ENCODE measurements at places on chromosomes 16 and 17. TPM values are rescaled to one million over a fixed set of nuclear protein-coding genes. Genes with fewer than 3 reads are reported as not detected.

ATP6V0A1 gene
- total RNA-seq: 43.9 TPM

MT1F gene
- 9.4 TPM for total RNA-seq

CCDC40 gene
- 4.8 TPM for total RNA-seq

OTOP2 gene
- not detected for total RNA-seq

ZMYND15 gene
- 1.4 TPM for total RNA-seq

- no peak for DNase-seq
Measured at GRCh38 chr17:6470751-6471521, 26.7 kb downstream of the PIMREG start.

- no peak for DNase-seq
Measured at GRCh38 chr17:57338257-57338914, 82.1 kb downstream of the MSI2 start.

DNA sequence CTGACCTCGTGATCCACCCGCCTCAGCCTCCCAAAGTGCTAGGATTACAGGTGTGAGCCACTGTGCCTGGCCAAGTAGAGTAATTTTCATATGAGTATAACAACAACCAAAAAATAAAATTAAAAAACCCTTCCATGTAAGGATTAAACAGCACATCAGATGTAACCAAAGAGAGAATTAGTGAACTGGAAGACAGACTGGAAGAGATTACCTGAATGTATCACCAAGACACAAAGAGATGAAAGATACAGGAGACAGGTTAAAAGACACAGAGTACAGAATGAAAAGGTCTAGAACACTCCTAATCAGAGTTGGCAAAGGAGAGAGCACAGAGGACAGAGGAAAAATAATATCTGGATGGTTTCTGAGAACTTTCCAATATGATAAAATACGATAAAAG, 1.8 kb upstream of the TNK1 start:
- no peak for DNase-seq

DNA sequence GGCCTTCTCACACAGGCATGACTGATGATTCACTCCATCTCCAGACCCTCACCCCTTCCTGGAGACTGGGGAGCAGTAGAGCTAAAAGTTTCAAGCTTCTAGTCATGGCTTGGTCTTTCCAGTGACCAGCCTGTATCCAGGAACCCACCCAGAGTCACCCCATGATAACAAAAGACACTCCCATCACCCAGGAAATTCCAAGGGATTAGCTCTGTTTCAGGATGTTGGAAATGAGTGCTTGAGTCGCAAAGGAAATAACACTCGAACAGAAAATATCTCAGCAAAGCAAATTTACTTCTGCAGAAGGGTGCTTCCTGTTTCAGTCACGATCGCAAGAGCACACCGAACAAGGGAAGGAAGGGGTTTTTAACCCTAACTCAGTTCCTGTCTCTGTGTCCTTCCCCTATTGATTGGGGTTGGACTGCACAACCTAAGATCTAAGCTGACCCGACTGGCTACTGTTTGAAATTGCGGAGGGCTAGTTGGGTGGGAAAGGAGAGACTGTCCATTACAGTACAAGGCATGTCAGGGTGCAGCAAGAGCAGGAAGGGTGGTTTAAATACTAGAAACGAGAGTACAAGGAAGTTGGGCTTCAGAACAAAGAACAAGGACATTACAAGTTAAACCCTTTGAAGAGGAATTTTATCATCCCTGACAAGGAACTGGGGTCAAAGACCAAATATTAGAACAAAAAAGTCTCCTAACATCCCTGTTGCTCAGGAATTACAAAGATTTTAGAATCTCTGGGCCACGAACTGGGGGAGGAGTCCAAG, 224.4 kb upstream of the CACNG5 start:
- DNase-seq: no peak

DNA sequence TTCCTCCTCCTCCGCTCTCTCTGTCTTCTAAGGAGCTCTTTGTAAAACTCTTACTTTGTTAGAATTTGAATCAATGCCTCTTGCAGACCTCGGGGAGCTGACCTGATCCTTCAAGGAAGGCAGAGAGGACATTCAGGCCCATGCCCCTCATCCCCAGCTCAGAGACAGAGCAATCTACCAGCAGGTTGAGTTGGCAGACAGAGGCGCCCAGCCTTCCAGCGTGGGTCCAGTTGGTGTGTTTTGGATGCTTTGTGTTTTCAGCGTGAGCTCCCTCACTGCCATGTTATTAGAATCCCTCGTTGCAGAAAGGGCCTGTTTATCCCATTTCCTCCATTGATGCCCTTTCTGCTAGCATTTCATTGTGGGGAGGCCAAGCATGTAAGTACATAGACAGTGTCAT, 167.1 kb downstream of the CMIP start:
- DNase-seq: no peak

GRCh38 chr16:84117494-84117843, 727 bp upstream of the MBTPS1 start:
- DNase-seq: no peak

DNA sequence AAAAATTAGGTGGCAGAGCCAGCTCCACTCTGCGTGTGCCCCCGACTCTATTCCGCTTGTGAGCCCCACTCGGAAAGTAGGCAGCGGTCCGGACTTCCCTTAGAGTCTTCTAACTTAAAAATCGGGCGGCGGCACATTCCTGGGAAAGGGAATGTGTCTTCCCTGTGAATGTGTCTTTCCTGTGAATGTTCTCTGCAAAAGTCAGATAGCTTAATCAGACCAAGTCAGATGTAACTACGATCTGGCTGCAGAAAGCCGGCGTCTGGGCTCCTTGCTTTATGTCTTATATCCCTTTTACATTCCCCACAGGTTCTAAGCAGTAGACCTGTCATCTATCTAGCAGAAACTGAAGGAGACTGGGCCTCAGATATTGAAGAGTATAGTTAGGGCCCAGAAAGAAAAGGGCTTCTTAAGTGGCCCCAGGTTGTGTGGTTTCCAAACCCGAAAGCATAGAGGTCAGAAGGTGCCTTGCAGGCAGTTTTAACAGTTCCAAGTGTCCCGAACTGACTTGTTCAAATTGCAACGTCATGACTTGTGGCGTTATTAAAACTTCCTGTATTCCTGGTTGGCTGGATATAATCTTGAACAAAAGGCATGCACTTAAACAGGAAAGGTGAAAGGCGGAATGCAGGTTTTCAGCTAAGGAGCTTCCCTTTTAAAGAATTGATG, 601 bp downstream of the PHKB start:
- no peak for DNase-seq

DNA sequence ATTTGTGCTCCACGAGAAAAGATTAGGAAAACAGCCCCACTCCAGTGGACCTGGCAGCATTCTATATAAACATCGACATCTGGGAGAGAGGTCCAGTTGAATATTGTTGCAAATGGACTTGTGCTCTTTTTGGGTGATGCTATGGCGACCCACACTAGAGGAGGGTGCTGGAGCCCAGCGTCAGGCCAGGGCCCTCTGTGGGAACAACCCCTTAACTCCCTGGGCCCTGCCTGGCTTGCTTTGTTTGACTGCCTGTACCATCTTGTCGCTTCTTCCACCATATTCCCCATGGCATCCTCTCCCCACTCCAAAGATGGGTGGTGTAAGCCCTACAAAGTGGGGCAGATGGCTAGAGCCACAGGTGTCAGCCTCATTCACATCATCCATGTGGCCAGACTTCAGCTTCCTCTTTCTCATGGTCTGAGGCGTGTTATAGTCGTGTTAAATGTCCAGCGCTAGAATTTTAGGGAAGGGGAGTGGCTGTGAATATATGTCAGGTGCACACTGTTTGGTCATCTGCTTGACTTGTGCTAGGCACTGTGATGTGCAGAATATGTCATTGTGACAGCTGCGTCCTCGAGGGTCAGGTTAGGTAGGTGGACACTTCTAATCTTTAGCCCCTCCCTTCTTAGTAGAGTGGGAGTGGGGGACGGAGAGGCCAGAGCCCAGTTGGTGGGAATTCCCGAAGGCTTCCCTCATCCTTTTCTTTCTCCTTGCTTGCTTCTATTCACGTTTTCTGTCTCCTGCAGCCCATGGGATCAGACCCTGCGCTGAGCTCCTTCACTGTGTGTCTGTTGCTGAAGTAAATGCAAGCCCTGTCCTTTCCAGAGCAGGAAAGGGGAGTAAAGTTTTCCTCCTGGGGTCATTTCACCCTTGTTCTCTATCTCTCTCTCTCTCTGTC, 49.8 kb downstream of the MPRIP start:
- no peak for DNase-seq

DNA sequence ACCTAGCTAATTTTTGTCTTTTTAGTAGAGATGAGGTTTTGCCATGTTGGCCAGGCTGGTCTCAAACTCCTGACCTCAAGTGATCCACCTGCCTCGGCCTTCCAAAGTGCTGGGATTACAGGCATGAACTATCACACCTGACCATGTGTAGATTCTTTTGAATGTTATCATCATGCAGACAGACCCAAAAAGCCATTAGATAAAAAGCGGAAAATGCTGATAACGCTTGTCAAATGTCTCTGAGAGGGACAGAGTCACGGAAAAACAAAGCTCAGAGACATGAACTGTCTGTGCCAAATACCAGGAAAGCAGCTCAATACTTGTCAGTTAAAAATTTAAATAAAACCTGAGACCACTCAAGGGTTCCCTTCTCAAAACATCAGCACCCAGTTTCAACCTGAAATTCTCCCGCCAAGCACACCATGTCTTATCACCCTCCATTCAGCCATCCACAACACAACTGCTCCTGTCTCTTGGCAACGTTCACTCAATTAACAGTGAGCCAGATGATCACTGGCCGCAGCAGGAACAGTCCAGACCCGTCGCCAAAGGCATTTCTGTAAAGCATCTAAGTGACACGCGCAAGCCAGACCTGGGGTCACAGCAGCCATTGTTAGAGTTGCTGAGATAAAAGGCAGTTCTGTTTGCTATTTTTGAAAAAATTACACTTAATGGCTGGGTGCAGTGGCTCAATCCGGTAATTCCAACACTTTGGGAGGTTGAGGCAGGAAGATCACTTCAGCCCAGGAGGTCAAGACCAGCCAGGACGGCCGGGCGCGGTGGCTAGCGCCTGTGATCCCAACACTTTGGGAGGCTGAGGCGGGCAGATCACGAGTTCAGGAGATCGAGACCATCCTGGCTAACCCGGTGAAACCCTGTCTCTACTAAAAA, 29.7 kb downstream of the FANCA start:
- DNase-seq: no peak

DNA sequence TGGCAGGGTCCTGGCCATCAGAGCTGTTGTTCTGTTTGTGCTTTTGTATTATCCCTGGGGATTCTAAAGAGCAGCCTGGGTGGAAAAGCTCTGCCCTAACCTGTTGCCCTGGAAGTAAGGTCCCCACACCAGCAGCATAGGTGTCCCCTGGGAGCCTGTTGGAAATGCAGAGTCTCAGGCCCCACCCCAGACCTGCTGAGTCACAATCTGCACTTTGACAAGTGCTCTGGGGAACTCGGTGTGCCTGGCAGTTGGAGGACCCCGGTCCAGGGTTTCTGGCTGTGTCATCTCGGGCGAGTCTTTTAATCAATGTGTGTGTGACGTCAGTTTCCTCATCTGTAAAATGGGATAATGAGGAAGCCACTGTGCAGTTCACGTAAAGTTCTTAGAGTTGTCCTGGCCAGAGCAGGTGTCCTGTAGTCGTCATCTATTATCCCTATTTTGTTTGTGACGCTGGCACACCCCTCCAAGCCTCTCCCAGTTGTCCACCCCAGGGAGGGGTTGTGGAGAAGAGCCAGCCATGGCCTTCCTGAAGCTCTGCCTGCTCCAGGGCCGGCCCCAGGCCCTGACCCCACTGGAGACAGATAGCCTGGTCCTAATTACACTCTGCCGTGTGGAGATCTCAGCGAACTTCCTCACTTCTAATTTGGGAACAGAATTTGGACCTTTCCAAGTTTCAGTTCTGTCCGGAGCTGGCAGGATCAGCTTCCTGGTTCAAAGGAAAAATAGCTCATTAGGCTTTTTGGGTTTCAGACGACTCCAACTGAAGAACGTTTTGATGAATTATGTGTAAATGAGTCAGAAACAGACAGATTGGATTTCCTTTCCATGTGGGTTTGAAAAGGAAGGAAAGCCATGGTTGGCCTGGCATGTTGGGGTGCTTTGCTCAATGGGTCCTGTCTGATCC, 295.7 kb upstream of the FOXF1 start:
- DNase-seq: no peak

GRCh38 chr17:74085434-74085833, 118.0 kb upstream of the RPL38 start:
- no peak for DNase-seq

All from kidney epithelial cell (primary cell).